Activated T-cell treated with anti-CD3 and anti-CD28 coated beads, Interleukin-2, amount 50 U/mL, for 48 hours (primary cell): ENCODE measurements at places on chromosomes 6 and 20.
A peak's percentile ranks its signal among the peaks of the same experiment; 100 is the strongest.

DNA sequence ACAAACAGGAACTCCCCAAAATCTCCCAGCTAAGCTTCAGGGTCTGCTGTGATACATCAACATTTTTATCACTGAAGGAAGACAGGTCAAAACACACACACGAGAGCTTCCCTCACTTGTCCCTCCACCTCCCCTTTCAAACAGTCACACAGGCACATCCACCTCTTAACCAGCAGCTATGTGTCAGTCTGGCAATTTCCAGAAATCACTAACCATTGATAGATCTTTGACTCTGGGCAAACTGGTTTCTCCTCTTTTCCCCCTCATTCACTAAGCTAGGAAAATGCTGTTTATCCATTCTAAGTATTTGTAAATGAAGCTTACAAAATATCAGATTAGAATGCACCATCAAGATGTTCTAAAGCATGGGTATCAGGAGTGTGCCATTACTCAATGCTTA, 87.8 kb downstream of the DCDC2 start:
- DNase-seq = no peak

DNA sequence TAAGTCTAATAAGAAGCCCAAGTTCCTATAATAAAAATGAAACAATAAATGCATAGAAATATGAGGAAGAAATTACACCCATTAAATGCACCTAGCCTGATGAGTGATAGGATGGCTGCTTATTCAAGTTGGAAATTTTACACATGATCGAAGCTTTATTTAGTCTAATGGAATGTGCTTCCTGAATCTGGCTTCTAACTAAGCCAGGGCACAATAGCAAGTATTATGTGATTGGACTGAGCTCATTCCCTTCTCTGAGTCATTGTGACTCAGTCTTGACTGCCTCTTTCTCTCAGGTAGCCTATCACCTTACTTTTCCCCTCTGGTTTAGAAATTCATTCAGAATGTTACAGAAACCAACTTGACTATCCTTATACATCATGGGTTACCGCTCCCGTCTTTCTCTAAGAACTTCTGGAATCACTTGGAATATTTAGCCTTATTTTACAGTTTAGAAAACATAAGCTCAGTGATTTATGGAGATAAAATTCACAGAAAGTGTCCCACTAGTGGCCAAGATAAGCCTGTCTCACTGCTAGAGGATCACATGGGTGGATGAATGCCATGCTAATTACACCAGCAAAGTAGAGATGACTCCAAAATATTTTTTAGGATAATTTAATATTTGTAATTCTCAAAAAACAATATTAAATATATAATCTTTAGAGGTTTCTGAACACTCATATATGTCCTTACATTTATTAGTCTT, 505.3 kb upstream of the JAG1 start:
- no peak for DNase-seq

- no peak for DNase-seq
These were observed 180.3 kb downstream of the C6orf118 start for GRCh38 chr6:165129086-165129485.

DNA sequence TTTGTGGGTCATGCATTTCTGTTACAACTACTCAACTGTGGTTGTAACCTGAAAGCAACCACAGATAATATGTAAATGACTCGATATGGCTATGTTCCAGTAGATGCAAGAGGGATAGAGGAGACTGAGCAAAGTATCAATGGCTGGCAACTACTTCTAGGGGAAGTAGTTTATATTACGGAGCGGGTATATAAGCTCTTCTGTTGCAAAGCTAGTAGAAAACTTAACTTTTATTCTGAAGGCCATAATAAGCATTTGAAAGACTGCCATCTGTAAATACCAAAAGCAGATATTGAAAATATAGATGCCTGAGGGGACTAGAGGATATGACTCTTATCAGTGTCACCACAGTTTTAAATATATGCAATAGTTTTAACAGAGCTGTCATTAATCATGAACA, 655.3 kb downstream of the PHF3 start:
- no peak for DNase-seq

DNA sequence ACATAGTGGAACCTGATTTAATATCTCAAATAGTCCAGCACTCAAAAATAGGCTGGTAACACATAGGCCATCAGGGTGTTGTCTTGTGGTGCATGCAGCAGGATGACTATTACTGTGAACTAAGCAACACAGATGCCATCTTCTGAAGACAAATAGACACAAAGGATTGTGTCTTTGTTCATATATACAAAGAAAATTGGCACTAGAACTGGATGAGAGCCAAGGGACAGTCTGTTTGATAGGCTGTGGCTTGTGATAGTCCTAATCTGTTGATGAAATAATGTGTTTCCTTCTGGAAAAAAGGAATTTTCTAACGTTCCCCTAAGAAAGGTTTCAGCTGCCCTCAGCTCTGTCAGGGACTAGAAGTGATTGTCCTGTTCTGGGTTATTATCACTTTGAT, 129.8 kb downstream of the TPBG start:
- no peak for DNase-seq

DNA sequence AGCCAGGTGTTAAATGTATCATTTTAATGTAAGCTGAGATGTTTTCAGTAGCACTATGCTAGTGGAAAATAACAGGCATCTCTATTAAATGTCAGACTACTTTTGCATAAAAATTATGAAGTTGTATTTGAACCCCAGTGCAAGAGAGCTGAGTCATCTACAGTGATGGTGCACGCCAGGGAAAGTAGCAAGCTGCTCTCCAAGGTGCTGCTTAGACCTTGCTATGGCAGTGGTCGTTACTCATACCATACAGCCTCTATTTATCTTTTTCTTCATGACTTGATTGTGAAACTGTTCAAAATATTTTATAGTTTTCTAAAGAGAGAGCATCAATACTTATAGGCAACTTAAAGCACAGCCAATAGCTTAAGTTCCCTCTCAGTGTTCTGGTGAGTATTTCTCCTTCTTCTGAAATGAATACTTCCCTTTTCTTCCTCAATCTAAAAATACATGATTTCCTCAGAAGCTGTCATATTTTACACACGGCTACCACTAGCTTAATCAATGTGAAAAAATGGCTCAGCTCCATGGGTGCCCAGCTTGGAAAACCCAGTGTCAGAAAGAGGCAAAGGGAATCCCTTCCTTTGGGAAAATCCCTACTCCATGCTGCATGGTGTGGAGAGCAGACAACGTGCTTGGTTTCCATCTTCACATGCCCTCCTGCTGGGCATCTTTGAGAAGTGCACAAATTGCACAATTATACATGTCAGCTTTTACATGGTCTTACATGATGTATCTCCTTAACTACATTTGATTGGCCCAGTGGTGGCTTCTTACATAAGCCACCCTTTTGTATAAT, 105.6 kb downstream of the ELOVL4 start:
- DNase-seq = no peak

DNA sequence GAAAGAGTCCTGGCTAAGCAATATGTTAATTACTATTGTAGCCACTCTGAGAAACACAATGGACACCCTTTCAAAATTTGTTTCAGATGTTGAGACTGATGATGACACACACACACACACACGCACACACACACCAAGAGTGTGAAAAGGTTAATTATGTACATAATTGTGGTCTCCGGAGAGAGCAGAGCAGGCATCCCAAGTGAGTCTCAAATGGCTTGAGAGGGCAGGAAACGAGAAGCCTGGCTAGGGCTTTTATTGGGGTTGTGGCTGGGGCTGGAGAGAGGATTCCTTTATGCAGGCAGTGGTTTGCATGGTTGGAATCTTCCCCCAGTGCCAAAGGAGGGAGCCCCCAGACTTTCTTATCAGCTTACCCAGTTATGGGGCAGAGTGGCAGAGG, 38.2 kb upstream of the NKX2-4 start:
- DNase-seq = no peak

DNA sequence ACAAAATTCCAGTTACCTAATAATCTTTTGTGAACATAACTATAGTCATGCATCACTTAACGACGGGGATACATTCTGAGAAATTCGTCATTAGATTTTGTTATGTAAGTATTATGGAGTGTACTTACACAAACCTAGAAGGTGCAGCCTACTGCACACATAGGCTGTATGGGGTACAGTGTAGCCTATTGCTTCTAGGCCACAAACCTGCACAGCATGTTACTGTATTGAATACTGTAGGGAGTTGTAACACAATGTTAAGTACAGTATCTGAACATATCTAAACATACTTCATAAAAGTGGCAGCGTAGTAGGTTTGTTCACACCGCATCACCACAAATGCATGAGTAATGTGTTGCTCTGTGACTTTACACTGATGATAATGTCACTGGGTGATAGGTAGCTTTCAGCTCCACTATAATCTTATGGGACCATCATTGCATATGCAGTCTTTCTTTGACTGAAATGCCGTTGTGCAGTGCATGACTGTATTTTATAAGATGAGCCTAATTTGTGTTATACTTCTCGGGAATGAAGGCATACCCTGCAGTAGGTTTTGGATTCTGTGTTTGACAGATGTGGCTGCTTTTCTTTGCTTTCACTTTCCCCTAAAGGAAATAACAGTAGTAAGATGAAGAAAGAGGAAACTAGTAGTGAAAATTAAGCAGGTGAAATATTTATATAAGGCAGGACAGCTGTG, 365.6 kb downstream of the FARS2 start:
- peak; percentile 21 for DNase-seq

DNA sequence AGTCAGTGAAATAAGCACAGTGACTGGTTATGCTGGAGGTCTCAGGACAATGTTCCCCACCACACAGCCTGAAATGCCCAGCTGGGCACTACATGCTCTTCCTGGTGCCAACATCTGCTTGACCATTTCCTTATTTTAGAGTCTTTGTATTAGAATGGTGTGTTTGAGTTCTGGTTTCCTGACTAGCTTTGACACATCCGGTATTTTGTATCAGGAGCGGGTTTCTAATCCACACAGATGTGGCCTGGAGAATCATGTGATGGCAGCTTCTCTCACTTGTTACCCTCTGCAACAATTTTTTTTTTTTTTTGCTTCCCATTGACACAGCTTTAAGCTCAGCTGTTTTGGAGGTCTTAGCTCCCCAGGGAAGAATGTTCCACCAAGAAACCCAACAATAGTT, 164.5 kb upstream of the CST7 start:
- DNase-seq = no peak

- no peak for DNase-seq
These were observed 44.3 kb upstream of the PTGIS start for GRCh38 chr20:49612127-49612738.

- DNase-seq = no peak
These were observed 82.6 kb downstream of the TTLL2 start for GRCh38 chr6:167407239-167408064.

GRCh38 chr6:90101403-90101802, 195.2 kb downstream of the BACH2 start:
- no peak for DNase-seq

GRCh38 chr20:3927486-3928291, 38.5 kb downstream of the PANK2 start:
- DNase-seq = no peak

DNA sequence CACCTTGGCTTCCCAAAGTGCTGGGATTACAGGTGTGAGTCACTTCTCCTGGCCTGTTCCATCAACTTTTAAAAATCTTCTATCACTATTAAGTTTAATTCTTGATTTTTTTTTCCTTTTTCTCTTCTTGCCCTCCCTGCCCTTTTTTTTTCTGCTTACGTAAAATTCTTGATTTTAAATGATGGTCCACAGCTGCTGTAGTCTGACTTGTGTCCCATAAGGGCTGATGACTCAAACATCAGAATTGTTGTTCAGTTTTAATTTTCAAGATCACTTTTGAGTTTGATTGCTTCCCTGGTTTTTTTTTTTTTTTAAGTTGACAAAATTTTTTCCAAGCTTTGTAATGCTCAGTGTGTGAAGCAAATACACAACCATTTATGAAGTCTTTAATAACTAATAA, 61.9 kb downstream of the CBFA2T2 start:
- DNase-seq = no peak

GRCh38 chr6:8131265-8131897, 29.0 kb upstream of the EEF1E1 start:
- DNase-seq = peak; percentile 43

DNA sequence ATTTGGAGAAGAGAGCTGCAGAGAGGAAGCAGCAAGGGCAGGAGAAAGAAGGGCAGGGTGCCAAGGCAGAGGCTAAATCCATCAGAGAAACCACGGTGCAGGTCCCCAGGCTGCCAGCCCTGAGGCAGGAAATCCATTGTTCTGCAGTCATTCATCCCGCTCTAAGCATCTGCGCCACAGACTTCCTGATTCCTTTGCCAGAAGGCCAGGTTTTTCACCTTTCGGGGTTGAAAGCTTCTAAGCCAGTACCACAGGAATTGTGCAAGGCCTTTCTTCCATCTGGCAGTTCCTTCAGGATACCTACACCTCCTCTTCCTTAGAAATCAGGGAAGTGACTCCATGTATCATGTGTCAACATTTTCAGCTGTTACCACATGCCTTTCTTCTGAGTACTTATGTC, 45.6 kb downstream of the ADGRF5 start:
- no peak for DNase-seq

- DNase-seq = no peak
These were observed 904 bp downstream of the MKKS start for GRCh38 chr20:10433014-10433622.

GRCh38 chr6:4105980-4106536, 27.1 kb upstream of the FAM217A start:
- no peak for DNase-seq

DNA sequence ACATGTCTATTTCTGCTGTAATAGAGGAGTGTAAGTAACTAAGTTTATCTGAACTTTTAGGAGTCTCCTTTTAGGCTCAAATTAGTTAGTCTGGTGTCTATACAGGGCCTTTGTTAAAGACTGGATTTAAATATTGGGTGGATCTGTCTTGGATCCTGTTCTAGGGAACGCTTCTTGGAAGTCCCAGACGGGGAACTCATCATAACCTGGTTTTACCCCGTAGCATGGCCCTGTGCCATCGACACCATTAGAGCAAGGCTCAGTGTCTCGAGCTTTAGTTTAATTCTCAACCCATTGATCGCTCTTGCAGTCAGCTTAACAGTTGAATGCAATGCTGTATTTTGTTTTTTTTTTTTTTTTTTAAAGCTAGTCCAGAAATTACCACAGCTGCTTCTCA, 89.9 kb downstream of the CARMIL1 start:
- no peak for DNase-seq

DNA sequence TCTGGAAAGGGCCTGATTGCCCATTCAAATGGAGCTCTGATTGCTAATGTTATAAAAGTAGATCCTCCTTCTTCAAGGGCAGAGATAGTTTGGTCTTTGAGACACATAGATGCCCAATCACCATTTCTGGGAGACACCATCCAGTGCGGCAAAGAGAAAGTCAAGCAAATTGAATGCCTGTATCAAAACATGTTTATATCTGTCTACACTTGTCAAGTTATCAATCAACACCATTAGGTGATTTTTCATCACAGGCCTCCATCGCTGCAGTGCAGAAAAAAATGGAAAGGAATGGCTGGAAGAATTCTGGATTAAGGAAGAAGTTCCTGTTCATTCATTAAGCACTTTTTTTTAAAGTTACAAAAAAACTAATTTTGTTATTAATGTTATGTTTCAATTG, 54.8 kb upstream of the ZFP64 start:
- DNase-seq = no peak

- no peak for DNase-seq
These were observed 43.4 kb upstream of the CDYL start for GRCh38 chr6:4732691-4733315.
